ENCODE measurements at places on chromosomes 3 and 15.
A peak's percentile ranks its signal among the peaks of the same experiment; 100 is the strongest.

DNA sequence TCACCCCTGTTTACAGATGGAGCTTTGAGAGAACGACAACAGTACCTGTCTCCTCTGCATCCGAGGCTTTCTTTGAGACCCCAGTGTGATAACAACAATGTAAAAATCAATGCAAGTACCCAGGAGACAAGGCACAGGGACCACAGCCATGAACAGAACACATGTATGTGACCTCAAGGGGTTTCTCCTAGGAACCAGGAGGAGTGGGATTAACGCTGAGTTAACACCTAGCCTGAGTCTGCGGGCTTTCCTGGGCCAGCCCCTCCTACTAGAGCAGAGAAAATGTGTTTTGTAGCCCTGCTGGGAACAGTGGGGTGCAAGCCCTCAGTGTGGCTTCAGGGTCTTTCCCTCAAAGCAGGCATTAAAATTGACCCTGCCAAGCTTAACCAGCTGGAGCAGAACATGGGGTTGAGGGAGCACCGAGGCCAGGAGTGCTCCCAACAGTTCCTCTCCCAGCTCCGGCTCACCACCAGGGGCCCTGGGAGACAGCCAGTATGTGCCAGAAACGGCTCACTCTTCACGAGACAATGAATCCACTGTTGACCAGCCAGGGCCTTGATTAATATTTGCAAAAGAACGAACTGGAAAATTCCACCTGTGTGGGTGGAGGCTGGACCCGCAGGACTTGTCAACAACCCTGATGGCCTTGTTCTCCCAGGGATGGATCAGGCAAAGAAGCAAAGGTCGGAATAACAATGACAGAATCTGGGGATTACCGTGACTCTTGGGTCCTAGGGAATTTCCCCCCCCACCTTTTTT is 3.6 kb downstream of the CHDH start:
- DNase-seq = no peak

DNA sequence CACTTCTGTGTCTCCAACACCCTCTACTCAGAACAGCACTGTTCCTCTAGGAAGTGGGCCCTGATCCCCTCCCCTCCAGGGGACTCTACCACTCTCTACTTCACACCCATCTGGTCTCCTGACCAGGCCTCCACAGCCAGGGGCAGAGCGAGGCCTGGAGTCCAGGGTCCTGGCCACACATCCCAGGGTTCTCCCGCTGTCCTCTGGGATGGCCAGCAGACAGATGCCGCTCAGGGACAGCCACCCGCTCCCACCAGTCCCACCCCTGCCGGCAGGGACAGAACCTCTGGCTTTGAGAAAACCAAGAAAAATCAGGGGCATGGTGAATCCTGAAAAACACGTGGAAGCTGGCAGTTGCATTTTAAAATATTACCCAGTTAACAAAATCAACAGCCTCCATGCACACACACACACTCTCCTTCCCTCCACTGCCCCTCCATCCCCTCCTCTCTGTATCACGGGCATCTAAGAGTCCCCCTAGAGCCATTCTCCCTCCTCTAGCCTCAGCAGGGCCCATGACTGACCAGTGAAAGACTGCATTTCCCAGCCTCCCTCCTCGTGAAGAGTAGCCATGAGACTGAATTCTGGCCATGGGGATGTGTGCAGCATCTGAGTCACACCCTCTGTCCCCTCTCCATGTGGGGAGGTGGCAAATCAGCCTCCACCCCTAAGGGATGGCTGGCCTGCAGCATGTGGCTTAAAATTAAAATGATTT is 32.1 kb upstream of the IQSEC1 start:
- DNase-seq = no peak

DNA sequence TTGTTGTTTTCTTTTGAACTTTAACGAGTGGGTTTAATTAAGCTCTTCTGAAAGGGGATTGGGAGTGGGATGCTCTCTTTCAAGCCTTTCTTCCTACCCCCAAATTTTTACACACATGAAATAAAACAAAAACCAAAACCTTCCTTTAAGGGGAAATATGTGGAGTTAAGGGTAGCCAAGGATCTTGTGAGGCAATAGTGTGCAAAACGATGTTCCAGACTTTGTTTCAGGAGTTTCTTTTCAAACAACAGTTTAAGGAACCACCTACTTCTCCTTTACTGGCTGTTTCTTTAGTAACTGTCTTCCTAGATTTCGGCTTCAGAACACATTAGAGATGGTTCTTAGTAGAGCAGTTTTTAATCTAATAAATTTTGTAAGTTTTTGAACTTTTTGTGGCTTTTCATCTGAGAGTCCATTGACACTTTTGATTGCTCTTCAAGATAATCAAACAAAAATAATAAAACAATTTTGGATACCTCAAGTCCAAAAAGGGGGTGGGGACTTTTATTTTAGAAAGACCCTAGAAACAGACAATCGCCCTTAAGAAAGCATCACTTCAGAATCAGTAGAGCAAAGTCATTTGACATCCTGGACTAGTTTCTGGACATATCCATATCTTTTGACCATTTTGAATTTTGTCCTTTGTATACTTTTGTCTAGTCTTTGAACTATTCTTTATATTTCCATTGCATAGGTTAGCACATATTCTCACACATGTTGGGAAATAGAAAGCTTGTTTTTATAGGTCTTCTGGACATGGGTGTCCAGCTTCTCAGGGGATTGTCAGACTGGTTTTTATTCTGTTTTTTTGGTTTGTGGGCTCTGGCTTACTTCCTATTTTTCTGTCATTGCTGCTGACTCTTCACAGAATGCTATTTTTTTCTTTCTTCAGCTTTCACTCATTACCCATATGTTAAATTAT is 6.0 kb downstream of the DIPK2A start:
- peak; percentile 87 for DNase-seq

- DNase-seq = no peak
Observed at GRCh38 chr3:40445880-40446279, 11.3 kb upstream of the RPL14 start.

- DNase-seq = no peak
Observed at GRCh38 chr3:144185276-144185675, 213.7 kb downstream of the DIPK2A start.

DNA sequence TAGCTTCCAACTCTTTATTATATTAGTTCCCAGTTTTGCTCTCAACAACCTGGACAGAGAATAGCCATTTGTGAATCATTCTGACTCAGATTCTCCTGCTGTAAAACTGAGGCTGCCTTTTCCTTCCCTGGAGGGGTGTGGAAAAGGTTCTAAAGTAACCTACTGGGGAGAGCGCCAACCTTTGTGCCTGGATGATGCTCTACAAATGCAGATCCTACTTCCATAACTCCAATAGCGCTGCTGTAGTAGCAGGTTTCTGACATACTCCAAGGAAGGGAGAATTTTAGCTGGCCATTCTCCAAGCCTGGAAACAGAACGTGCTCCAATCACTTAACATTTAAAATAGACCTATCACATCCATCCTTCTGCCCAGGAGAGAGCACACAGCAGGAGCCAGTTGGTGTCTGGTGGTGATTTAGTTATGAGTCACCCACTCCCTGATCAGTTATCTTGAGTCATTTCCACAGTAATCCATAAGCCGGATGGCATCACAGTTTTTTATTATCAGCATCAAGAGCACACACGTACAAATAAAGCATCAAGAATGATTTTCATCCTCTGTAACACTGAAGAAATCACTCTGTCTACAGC is 38.3 kb downstream of the MYH15 start:
- DNase-seq = no peak

DNA sequence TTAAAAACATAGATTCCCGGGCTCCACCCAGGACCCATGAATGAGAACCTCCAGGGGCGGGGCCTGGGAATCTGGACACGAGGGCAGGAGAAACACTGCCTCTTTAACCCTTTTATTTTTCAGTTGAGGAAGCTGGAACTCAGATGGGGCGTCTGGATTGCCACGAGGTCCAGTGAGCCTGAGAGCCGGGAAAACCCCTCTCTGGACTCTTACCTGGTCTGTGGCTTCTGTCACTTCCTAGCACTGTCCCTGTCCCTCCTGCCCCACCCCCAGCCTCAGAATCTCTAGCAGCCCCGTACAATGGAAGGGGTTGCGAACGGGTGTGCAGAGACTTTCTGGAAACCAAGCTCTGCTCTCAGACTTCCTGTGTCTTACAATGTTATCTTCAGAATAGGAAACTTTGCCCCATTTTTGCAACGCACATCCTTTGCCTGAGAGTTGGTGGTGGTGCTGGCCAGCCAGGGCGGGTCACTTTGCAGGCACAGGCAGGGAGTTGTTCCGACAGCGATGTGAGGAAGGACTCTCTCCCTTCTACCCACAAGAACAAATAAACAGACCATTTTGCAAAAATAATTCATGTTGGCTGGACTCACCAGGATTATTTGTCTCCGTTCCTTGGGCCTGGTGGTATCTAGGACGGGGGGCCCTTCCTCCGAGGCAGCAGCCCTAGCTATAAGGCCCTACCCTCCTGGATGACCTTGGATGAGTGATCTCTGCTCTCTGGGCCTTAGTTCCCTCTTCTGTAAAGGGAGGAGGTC is 59.1 kb downstream of the SMAD6 start:
- no peak for DNase-seq

DNA sequence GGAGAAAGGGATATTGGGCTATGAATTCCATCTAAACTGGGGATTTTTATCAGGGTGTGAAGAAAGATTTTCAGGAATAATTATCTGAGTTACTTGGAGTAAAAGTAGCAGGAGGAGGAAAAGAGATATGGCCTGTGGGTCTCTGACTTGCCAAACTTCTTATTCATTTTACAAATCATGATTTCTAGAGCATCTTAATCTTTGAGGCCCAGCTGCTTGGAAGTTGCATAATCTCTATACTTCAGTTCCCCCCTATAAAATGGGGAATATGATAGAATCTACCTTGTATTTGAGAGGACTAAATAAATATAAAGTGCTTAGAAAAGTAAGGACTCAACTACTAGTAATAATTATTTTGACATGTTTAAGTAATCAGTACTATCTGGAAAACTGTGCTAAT is 11.0 kb upstream of the GABPB1 start:
- no peak for DNase-seq

GRCh38 chr3:59749291-59749690 is 699.5 kb upstream of the CFAP20DC start:
- DNase-seq = peak; percentile 99

DNA sequence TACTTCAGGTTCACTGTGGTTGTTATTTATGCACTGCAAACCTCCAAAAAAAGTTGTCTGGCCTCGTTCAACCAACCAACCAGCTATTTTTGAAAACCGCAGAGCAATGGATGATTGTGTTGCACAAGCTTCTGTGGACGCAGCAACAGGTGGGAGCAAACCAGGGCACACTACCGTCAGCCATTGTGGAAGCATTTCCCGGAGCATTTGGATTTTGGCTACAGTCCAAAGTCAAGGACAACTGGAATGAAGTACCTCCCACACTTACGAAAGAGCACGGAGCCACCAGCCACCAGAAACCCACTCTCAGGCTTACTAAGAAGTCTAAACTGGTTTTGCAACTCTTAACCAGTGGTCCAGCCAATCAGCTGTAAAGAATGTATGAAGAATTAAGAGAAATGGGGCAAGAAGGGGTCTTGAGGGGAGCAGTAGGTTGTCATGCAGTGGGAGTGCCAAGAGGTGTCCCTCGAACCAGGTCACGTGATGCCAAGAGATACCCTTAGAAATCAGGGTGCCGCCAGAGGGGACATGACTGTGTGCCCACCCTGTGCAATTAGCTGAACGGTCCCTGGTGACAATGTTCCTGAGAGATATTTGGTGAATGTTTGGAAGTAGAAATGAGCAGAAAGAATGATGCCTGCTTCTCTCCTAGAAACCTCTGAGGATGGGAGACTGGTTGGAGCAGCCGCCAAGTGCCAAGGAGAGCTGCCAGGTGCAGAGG is 68.9 kb upstream of the PCSK6 start:
- no peak for DNase-seq

DNA sequence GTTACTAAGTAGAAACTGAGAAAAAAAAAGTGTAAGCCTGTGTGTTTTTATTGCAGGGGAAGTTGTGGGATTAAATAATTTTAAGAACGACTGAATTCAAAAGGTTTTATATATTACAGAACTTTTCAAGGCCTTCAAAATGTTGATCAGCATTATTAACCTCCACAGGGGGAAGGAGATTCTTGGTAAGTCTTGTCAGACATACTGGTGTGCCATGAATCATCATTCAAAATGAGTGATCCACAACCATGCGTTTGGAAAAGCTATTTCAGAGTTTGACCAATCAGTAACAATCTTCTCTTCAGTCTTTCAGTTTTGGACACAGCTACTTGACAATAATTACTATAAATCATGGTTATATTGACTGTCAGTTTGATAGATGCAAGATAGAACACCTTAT is 70.2 kb downstream of the ADAMTS9 start:
- no peak for DNase-seq

DNA sequence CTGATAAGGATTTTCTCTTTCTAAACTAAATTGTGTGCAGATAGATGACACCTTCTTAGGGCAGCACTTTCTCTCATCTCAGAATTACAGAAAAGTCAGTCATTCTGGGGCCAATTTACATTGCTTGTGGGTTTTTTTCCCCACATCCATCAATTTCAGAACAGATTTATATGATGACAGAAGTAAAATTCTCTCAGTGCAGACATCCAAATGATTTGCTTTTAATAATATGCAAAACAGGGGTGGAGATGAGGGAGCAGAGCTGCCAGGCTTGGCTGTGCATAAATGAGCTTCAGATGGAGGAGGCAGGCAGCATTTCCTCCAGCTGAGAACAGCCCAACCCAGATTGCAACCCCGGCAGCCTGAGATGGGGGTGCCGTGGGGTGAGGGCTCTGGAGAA is 44.0 kb downstream of the EDEM1 start:
- no peak for DNase-seq

DNA sequence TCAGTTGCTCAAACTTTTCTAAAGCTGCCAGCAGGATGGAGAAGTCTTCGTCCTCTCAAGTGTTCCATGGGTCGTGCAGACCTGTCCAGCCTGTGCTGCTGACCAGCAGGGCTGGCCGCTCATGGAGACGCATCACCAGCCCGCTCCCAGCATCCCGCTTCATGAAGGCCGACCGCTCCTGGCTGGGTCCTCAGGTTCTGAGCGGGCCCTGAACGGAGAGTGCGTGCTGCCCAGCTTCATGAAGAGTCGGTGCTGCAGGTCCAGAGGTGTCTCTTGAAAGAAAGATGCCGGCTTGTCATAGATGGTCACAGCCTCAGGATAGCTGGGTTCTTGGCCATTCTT is 75.8 kb upstream of the KCNAB1 start:
- no peak for DNase-seq

DNA sequence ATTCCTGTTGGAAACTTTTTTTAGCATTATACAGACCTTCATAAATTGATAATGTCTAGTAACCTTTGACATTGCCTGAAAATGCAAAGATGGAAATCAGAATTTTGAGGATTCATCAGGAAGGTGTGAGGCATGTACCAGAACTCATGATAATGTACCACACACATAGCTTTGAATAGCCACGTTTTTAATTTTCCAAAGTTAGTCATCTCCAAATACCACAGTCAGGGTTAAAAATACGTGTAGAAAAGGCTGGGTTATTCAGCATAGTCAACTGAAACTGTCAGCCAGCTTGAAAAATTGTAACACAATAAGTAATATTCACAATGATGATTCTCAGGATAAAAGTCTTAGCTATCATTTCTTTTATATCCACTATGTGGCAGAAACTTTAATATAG is 102.0 kb upstream of the THRB start:
- DNase-seq = no peak
